ENCODE measurements at places on chromosomes 6 and 20.
A peak's percentile ranks its signal among the peaks of the same experiment; 100 is the strongest.

DNA sequence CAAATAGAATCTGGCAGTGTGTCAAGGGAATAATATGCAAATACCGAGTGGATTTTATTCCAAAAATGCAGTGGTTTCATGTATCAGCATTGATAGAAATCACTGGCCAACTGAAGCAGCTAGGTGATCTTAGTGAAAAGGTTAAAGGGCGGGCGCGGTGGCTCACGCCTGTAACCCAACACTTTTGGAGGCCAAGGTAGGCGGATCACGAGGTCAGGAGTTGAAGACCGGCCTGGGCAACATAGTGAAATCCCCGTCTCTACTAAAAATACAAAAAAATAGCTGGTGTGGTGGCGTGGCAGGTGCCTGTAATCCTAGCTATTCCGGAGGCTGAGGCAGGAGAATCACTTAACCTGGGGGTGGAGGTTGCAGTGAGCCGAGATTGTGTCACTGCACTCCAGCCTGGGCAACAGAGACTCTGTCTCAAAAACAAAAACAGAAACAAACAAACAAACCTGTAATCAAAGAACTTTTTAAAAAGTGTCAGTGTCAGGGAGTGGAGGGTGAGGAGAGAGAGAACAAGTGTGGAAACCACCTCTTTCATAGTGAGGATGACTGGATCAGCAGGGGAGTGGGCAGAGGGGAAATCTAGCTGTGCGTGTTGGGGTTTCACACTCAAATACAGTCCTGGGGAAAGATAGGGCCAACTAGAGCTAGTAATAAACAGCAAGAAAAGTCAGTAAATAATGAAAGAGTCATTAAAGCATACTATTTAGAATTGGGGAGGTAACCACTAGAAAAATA is 57.1 kb downstream of the CDS2 start:
- no peak for DNase-seq

DNA sequence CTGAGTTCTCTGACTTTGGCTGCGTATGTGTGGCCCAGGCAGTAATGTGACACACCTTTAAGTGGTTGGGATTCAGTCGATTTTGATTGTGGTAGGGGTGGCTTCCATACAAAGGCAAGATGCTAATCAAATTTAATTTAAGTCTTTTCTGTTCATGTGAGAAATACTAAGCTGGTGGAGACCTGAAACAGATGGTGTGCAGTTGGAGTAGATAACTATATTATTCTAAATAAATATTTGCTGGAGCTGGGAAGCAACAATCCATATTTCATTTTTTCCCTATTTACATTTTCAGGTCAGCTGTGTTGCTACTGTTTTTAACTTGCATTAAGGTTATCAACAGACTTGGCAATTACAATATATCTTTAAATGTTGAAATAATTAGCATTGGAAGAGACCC is 67.4 kb upstream of the C20orf144 start:
- no peak for DNase-seq

- no peak for DNase-seq
Measured at GRCh38 chr6:156816505-156816904, 39.3 kb downstream of the ARID1B start.

- peak; percentile 29 for DNase-seq
Measured at GRCh38 chr6:156175971-156176421, 601.2 kb upstream of the ARID1B start.

- DNase-seq, result no peak
Measured at GRCh38 chr20:52481443-52481842, 289.9 kb upstream of the ZFP64 start.

DNA sequence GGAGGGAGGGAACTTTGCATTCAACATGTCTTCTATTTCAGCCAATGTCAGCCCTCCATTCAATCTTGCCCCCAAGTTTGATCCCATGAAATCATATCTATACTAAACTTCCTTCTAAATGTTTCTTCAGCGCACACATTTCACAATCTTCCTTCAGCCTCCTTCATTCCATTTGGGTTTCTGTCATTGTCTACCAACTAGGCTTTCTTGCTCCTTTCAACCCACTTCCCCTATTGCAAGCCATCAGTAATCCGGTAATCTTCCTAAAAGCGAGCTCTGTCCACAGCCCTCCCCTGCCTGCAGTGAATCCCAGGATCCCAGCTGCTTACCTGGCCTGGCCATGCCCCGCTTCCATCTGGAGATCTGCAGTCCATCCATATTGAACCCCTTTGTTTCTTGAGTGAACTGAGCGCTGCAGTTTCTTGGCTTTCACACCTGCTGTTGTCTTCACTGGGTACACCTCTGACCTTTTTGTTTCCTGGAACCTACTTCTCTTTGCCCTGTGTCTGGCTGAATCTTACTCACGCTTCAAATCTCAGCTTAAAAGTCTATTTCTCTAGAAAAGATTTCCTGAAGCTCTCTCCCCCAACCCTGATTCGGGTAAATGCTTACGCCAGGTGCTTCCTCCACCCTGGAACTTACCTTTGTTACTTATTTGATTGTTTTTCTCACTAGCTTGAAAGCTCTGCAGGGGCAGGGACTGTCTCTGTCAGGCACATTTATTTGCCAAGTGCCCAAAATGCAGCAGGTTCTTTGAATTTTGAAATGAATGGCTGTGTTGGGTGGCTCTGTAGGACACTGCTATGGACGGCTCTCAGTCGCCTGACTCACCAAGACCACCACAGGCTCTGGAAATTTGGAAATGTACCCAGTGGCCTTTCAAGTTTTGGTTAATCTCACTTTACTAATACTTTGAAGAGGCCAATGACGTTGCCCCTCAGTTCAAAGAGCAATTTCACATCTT is 50.3 kb downstream of the ADTRP start:
- no peak for DNase-seq
